ENCODE measurements at places on chromosomes 2 and 18.
A peak's percentile ranks its signal among the peaks of the same experiment; 100 is the strongest.

DNA sequence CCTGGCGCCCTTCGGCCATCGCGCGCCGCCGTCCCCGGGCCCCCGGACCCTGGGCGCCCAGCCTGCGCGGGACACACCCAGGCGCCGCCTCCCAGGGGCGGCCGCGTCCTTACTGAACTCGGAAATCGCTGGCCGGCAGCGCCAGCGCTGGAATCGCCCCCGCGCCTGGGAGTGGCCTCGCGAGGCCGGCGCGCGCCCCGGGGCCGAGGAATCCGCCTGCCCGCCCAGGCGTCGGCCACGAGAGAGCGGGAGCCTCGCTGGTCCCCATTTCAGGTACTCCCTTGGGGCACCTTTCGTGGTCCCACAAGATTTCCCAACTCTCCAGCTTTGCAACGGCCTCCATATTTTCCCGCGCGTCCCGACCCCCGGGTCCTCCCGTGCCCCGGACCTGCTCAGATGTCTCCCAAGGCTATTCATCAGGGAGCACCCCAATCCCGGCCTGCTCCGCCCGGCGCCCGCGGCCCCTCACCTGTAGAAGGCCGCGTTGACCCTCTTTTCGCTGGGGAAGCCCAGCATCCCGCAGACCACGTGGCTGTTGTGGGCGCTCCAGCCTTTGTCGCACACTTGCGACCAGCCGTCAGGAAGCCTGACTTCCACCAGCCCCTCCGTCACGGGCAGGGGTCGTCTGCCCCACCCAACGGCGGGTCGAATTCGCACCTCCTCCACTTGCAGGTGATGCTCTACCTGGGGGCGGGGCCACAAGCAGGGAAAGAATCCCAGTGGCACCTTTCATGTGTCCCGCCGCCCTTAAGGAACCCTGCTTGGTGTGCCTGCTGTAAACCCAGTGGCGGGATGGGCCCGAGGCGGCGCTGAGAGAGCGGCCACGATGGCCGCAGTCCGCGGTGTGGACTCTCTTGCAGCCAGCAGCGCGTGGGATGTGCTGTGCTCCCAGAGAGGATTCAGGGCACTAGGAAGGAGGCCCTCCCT, 4.6 kb downstream of the LOXL3 start:
- peak; percentile 56 for DNase-seq

GRCh38 chr2:33129263-33130053, 182.7 kb downstream of the LTBP1 start:
- DNase-seq: no peak

GRCh38 chr18:43800584-43800983, 523.3 kb upstream of the SYT4 start:
- DNase-seq: no peak

- peak; percentile 86 for DNase-seq
Measured at GRCh38 chr2:73268830-73269685, 15.2 kb downstream of the FBXO41 start.

- no peak for DNase-seq
Measured at GRCh38 chr18:73975266-73975665, 172.4 kb downstream of the FBXO15 start.

DNA sequence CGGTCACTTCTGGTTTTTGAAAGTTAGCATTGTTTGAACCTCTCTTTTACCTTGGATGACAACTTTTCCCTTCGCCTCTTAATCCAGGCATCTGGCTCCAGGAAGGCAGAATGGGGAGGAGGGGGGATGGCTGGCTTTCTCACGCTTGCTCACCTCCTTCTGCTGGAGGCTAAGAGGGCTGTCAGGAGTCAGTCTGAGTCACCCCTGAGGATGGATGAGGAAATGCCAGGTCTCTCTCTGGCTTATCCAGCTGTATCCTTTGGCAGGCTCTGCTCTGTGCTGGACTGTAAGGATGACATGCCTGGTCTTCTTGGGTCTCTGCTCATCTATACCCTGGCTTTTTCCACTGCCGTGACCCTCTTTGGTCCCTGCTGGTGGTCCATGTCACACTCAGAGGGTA, 142.9 kb upstream of the GYPC start:
- no peak for DNase-seq

GRCh38 chr2:145066856-145067548, 547.1 kb upstream of the ZEB2 start:
- no peak for DNase-seq

DNA sequence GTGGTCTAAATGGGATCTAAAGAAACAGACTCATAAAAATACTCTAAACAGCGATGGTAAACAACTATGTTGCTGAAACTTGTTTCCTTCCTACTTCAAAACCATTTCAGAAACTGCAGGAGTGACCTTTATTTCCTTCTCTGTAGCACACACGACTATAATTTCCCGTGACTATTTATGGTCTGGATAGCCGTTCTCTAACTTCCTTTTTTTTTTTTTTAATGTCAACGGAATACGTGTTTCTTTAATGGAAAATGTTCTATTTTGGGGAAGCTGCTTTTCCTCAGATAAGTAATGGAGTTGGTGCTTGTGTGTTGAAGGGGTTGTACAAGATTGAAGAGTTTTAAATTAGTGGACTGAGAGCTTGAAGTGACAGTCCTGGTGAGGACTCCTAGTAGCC, 224.1 kb downstream of the PHLPP1 start:
- no peak for DNase-seq

GRCh38 chr2:238857959-238858358, 10.1 kb downstream of the TWIST2 start:
- DNase-seq: no peak

DNA sequence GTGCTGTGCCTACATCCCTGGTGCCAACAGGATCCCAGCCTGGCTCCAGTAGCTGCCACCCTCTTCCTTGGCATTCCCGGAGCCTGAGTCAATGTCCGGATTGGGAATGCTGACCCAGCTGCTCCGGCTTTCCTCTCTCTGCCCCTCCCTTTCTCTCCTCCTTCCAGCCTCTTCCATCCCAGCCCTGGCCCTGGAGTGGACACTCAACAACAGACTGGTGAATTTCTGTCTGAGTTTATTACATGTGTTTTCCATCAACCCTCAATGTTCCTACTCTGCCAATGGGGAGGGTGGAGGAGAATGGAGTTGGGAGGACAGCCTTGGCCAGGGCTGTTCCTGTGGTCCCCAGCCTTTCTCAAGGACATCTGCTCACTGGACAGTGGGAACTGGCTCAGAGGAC, 917 bp upstream of the PRKAG3 start:
- DNase-seq: no peak

- no peak for DNase-seq
Measured at GRCh38 chr2:167293943-167294775, 405.9 kb downstream of the XIRP2 start.

- no peak for DNase-seq
Measured at GRCh38 chr2:81658227-81658626, 1353.7 kb upstream of the LRRTM1 start.

DNA sequence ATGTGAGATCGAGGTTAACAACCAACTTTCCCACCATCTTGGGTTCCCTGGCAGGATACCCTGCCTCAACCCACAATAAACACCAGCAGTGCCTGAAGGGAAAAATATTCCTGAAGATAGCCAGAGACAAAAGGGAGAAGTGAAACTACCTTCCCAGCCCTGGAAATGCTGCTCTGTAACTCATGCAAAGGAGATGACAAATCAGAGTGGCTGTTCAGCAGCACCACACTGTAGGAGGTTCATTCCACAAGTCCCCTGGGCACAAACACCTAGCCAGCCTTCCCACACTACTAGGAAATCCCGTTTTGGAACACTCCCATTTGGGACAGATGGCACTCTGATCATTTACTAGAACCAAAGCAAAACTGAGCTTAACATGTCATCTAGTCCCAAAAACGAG, 190.7 kb upstream of the RBBP8 start:
- no peak for DNase-seq

- no peak for DNase-seq
Measured at GRCh38 chr2:241706537-241706936, 4.7 kb downstream of the ING5 start.

- peak; percentile 88 for DNase-seq
Measured at GRCh38 chr2:236876642-236877041, 209.0 kb upstream of the COPS8 start.

DNA sequence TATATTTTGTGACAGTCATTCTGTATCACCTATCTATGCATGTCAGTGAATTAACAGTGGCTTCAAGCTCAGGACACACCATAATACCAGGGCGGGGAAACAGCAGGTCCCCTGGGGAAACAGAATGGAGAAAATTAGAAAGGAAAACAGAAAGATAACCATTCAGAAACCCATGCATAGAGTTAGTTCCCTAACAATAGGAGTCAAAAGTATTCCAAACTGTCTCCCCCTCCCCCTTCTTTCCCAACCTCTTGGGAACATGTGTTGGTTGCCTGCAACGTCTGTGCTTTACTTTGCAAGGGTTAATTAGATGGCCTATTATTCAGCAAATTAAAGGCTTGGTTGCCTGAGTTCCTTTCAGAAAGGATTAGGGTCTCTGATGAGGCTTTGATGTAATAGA, 176.4 kb downstream of the MYO3B start:
- no peak for DNase-seq

GRCh38 chr2:95326433-95327140, 29.4 kb downstream of the KCNIP3 start:
- no peak for DNase-seq

GRCh38 chr18:22340331-22340730, 77.4 kb downstream of the CTAGE1 start:
- no peak for DNase-seq

DNA sequence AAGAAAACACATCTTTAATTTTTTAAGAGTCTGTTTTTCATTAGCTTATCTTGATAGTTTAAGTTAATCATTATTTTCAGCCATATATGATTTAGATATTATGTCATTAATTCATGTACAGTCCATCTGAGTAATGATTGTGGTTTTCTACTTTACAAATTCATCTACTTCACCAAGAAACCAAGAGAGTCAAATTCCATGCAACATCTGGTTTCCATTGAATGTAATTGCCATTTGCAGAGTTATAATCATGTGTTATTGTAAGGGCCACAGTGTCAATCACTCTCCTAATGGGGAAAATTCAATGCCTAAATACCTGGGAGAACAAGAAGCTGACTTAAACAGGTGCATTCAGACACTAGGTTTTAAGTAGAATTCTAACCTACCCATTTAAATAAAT, 217.2 kb upstream of the OSR1 start:
- DNase-seq: no peak

GRCh38 chr2:8488001-8488738, 193.7 kb upstream of the ID2 start:
- DNase-seq: no peak

DNA sequence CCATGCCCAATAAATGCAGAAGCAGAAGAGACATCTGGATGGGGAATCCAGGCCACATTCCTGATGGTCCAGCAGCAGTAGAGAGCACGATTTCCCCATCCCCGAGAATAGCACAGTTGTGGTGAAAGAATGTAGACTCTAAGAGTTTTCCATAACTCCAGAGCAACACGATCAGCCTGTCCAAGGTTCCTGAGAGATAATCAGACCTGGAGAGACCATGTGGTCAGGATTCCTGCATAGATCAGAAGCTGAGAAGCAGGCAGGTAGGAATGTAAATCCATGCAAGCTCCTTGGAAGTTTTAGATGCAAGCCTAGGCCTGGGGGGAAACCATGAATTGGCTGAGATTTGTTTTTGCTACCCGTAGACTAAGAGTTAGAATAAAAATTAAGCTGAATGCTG, 34.2 kb upstream of the PTPRM start:
- DNase-seq: no peak

DNA sequence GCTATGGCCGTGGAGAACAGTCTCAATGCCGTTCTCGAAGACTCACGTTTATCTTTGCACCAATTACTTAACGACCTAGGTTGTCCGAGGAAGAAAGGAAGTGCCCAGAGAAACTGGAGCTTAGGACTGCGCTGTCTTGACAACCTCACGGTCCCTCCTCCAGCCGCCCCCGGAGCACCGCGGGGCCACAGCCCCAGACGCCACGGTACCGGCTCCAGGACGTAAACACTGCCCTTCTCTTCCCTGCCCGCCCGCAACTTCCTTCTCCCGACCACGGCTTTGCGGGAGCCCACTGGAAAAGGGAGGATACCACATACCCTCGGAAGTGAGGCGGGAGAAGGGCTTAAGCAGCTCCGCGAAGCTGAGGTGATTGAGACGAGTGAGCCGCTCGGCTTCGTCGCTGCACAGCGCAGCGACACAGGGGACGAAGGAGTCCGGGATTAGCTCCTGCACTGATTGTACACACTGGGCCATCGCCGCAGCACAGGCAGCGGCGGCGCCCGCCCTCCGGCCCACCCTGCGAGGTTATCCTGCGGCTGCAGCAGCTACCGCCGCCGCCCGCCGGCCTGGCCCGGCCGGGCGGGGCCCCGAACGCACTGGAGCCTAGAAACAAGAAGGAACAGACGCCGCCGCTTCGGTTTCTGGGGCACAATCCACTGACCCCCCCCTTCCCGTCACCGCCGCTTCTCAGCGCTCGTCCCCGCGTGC, 483 bp downstream of the TRAPPC8 start:
- DNase-seq: no peak

GRCh38 chr2:242052421-242052820, 182.9 kb downstream of the RTP5 start:
- no peak for DNase-seq

DNA sequence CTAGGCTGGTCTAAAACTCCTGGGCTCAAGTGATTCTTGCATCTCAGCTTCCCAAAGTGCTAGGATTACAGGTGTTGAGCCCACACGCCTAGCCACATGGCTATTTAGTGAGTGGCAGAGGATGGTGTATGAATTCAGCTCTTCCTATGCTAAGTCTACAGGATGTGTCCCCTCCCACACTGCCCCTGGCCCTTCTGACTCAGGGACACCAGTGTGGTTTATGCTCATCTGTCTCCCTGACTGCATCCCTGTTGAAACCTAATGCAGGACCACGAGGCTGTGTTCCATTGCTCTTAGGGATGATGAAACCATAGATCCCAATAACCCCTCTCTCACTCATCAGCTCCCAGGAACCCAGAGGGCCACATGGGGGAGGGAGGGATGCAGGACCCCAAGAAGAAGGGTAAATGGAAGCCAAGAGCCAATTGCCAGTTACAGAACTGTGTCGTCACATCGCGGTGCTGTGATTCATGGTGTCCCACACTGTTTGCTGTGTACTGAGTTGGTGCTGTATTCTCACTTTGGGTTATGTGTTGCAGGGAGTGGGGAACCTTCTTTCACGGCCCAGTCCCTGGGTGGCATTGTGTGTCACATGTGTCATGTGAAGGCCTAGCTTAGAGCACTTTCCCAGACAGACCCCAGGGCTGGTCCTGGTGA, 102.9 kb upstream of the HAAO start:
- no peak for DNase-seq

DNA sequence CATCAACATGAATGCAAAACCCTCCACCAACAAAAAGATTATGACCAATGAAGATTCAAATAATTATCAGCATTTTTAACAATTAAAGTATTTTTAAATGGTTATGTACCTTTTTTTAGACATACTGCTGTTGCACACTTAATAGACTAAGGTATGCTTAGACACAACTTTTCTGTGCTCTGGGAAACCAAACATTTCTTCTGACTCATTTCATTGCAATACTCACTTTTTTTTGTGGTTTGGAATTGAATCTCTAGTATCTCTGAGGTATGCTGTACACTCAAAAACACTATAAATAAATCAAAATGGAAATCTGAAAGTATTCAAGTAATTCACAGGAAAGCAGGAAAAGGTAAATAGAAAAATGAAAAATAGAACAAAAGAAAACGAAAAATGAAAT, 247.9 kb upstream of the POU3F3 start:
- DNase-seq: no peak
